ENCODE measurements at places on chromosomes 4 and X.

DNA sequence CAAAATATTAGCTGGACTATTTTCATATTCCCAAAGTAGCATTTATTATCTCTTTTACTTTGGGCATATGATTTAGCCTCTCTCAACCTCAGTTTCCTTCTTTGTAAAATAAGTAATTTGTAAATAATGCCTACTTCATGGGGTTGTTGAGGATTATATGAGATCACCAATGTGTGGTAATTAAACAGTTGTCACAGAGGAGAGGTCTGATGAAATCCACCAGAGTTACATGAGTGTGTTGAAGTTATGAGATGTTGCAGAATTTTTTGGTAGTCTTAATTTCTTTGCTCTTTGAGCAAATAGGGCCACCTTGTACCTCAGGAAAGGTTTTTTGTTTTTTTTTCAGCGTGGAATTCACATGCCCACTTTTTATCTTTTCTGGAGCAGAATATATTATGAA is 1.4 kb downstream of the COX7B start:
- DNase-seq, result no peak

- DNase-seq, result peak; percentile 37
These were observed 75.0 kb downstream of the MGST2 start for GRCh38 chr4:139740531-139741041.

DNA sequence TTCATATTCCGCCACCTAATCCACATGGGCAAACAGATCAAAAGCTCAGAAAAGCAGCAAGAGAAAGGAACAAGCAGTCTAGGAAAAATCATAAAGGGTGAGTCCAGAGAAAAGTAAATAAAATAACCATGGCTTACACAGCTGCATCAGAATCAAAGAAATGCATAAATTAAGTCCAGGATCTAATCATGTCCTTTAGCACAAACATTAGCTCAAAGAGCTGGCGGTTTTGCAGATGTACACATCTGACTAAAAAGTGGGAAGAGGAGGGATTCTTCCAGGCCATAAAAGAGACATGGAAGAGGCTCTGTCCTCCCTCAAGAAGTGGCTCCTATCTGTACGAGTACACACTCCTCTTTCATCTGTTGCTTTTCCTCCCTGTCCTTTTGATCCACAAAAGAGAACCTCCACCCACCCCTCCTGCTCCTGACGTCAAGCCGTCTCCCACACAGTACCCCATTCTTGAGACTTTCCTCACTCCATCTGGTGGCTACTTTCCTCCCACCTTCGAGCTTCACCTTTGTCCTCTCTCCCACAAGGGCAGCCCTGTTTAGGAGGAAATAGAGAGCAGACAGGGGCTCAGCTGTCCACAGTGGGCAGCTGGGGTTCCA is 92.5 kb downstream of the RASL11B start:
- no peak for DNase-seq

DNA sequence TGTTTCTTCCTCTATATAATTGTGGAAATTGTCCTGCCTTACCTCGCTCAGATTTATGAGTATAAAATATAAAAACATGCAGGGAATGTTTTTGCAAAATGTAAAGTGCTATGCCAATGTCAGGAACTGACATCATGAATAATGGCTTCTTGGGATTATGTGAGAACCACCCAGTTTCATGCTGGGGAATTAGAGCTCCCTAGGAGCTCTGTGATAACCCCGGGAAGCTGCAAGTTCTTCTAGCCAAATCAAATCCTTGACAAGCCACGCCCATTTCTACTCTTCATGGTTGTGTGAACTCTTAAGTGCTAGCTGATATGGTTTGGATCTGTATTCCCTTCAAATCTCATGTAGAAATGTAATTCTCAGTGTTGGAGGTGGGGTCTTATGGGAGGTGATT is 85.9 kb upstream of the PAK3 start:
- DNase-seq, result no peak

GRCh38 chr4:54726907-54727306 is 69.2 kb downstream of the KIT start:
- DNase-seq, result no peak

GRCh38 chr4:162341533-162341932 is 177.7 kb upstream of the FSTL5 start:
- no peak for DNase-seq

DNA sequence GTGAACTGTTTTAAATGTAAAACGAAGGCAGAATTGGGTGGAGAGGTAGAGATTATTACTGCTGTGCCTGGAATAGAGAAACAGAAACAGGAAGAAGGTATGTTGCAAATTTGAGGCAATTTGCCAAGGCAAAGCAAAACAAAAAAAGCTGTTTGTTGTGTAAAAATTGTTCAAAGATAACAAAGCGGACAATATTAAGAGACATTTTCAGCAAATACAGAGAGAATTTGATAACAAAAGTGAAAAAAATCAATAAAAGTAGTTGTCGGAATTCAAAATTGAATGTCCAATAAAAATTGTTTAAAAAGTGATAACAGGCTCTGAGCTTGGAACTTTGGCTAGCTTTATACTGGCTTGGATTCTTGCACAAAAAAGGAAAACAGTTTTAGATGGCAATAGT is 14.4 kb upstream of the SMS start:
- DNase-seq, result no peak

DNA sequence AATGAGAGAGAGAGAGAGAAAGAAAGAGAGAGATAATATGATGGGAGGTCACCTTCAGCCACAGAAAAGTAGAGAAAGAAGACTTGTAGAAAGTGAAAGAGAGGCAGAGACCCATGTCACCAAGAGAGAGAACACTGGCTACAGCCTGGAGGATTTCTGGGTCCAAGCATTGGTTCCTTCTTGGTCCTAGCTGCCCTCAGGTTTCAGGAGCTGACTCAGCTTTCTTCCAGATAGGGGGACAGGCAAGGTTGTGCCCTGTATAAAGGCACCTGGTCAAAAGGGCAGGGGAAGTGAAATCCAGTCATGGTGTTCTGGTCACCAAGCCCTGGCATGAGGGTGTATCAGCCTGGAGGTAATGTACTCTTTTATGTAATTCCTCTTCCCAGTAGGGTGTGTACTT is 47.5 kb upstream of the XK start:
- no peak for DNase-seq

DNA sequence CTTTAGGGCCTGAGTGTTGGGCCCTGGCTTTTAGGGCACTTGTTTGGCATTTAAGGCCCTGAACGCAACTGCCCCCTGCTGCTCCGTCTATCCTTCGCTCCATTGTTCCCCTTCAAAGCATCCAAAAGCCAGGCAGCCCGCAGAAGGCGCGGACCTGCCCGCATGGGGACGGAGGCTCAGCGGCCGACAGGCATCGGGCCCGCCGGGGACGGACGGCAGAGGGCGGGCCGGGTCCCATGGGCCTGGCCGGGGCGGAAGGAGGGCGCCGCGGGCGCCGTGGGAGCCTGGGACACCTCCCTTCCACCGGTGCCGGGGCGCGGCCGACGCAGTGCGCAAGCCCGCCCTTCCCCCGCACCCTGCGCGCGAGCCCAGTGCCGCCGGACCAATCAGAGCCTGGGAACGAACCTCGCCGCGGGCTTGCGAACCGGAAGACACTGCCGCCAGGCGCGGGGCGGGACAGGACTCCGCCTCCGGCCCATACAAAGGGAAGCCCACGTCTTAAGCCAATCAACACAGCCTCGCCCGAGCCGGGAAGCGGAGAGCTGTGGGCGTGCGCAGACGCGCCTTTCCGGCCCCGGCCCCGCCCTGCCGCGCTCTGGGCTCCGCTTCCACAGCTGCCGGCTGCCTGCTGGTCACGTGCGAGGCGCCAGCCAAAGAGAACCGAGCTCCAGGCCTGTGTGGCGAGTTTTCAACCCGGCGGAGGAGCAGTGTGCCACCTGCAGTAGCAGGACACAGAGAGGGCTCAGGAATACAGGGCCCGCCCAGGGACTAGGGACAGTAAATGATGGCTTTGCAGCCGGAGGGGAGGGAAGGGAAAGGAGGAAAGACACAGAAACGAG is 2.1 kb upstream of the ARHGAP4 start:
- peak; percentile 98 for DNase-seq

- DNase-seq, result no peak
These were observed 25.2 kb downstream of the P2RY8 start for GRCh38 chrX:1511829-1512228.

GRCh38 chr4:101355767-101356702 is 8.7 kb upstream of the PPP3CA start:
- DNase-seq, result peak; percentile 65

DNA sequence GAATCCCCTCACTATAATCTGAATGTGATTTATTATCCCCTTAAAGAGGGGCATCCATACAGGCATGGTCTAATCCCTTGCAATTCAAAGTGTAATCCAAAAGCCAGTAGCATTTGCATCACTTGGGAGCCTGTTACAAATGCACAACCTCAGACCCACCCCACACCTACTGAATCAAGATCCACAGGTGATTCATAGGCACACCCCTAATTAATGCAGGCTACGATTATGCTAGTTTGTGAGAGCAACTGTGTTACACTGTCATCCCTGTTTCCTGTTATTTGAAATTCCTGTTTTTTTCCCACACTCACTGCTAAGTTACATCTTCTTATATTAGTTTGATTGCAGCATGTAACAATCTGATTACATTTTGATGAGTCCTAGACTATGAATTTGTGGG is 120.0 kb downstream of the RAB28 start:
- no peak for DNase-seq

GRCh38 chrX:24018809-24019208 is 8.2 kb downstream of the KLHL15 start:
- DNase-seq, result no peak

GRCh38 chr4:48134081-48134480 is at the start of gene TXK:
TSS of gene TXK (minus strand) at chr4:48134250. CDS start at chr4:48134170, 80 bp downstream.
- no peak for DNase-seq

DNA sequence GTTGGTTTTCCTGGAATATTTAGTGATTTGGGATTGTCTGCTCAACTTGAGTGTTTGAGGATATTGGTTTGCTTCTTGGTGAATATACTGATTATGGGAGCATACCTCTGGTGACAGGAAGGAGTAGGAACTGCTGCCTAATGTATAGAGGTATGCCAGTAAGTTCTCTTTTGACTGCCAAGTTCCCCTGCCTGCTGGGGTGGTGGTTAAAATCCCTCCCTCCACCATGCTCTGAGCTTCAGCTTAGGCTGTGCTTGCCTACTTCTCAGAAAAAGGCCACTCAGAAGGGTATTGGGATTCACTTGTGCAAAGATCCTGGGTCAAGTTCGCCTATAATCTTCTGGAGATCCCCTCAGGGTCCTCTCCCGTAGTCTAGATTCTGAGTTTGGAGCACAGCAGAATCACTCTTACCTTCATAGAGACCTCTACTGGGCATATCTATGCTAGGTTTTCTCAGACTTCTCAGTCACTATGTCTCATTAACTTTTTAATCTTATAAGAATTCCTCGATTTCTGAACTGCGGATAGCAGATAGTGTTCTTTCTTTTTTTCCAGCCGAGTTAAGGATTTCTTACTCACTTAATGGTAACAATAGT is 44.7 kb upstream of the DCK start:
- no peak for DNase-seq

- DNase-seq, result no peak
These were observed 15.8 kb downstream of the RASGEF1B start for GRCh38 chr4:81455897-81456296.

DNA sequence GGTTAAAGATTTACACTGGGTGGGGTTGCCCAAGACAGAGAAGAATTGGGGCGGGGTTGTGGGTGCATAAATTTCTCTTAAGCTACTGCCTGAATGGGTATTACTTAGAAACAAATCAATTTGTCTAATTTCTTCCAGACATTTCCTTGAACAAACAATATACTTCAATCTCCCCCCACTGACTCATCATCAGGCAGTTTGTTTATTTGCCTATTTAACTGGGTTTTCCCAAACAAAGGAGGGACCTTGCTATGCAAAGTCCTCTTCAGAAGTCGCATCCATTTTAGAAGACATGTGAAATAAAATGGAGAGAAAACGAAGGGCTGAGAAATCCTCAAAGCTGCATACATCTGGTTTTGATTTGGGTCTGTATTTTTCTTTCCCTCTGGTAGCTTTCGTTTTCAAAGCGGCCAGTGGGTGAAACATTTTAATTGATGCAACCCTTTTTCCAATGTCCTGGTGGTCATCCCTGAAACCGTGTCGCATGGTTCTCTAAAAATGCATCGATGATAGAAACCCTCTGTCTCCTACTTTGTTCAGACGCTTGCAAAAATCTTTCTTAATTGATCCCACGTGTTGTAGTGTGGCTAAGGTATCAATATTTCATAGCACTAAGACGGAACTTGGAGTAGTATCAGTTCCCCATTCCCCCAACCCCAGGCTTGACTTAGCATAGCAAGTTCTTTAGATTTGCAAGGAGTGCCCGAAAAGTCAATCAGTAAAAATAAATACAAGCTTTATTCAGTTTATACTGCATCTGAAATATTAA is 115.1 kb upstream of the MXRA5 start:
- peak; percentile 54 for DNase-seq

DNA sequence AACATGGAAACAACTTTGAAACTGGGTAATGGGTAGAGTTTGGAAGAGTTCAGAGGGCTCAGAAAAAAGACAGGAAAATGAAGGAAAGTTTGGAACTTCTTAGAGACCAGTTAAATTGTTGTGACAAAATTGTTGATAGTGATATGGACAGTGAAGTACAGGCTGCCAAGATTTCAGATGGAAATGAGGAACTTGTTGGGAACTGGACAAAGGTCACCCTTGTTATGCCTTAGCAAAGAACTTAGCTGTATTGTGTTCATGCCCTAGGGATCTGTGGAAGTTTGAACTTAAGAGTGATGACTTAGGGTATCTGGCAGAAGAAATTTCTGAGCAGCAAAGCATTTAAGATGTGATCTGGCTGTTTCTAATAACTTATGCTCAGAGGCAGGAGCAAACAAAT is 5.1 kb upstream of the ARL13A start:
- DNase-seq, result no peak

DNA sequence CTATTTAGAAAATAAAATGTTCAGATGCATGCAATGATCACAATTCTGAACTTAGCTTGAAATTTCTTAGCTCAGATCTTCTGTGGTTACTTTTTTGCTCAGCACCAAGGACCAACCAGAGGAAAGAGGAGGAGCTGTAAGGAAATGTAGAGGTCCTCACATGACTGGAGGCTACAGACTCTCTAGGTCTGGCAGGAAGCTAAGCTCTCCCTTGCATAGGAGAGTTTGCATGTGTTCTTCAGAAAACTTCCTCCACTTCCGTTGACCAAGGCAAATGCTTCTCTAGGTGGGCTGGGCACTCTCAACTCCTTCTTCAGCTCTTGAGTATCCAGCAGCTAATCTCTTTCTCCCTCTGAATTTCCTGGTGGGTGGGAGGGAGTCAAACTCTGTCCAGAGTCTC is 119.6 kb downstream of the BTC start:
- DNase-seq, result no peak
